Activated CD4-positive, alpha-beta T cell treated with anti-CD3 and anti-CD28 coated beads for 48 hours (primary cell): ENCODE measurements at places on chromosomes 1 and 21.
A peak's percentile ranks its signal among the peaks of the same experiment; 100 is the strongest.

DNA sequence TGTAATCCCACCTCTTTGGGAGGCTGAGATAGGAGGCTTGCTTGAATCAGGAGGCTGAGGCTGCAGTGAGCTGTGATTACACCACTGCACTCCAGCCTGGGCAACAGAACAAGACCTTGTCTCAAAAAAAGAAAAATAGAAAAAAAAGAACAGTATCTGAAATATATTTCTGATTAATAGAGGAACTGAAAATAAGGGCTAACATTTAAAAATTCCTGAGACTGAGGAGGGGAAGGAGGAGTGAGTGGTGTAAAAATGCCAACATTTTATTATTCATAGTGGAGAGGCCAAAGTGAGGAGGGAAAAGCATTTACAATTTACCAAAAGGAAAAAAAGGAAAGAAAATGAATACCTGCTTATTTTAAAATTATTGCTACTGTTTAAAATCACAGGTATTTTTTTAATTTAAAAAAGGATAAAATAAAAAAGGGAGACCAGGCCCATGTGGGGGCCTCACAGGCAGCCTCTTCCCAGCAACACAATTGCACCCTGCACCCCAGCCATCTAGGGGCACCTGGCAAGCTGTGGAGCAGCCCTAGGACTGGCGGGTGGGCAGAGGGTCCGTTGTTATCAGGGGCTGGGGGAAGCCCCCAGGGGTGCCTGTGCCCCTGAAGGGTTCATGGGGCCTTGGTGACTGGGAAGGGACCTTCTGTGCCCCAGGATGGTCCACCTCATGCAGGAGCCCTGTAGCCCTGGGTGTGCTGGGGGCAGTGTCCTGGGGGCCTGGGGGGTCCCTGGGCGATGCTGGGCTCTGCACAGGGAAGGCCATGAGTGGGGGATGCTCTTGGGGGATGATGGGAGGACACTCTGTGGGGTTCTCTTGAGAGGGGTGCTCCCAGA, 34.8 kb upstream of the ADARB1 start:
- DNase-seq: no peak

GRCh38 chr1:209787551-209787950, 3.2 kb upstream of the C1orf74 start:
- no peak for DNase-seq

- DNase-seq: peak; percentile 56
Observed at GRCh38 chr1:28509705-28510272, 3.9 kb downstream of the RCC1 start.

DNA sequence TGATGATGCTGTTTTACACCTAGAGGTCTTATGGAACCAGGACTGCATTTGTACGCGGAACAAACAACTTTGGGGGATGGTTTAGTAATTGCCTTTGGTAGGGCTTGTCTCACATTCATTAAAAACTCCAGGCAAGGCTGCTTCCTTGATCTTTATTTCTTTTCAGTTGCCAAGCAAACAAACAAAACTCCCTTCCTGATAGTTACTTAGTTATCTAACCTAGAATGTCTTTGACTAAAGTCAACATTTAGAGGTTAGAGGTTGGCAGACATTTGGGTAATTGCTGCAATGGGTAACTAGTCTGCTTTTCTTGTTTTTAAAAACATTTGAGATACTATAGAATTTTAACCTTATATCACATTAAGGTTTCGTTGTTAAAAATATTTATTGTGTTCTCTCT, 500.9 kb upstream of the PTBP2 start:
- DNase-seq: no peak

DNA sequence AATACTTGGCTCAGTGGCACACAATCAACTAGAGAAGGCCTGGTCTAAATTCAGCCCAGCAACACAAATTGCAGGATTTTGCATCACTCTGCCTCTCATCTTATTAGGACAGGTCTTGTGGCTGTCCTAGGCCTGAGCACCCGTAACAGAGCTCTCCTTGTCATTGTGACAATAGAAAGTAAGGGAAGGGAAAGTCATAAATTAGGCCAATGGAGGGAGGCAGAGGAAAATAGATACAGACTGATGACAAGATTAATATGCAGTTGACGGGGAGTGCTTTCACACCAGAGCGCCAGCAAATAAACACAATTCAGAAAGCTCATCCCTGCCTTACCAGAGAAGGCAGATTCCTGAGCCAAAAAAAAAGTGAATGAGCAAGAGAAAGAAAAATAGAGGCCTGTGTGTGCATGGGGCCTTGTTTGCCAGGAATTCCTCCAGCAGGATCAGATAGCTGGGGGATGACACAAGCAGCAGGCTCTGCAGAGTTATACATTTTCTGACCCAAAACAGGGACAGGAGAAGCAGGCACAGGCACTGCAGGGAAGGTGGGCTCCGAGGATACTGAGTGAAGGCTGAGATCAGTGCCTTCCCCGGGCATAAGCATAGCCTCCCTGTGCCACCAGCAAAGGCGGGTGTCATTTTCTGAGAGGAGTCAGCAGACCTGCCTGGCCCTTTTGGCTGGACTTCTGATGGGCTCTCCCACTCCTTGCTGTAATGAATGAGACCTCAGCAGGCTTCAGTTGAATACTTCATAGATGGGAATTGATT, 110.0 kb upstream of the SPAG17 start:
- no peak for DNase-seq

DNA sequence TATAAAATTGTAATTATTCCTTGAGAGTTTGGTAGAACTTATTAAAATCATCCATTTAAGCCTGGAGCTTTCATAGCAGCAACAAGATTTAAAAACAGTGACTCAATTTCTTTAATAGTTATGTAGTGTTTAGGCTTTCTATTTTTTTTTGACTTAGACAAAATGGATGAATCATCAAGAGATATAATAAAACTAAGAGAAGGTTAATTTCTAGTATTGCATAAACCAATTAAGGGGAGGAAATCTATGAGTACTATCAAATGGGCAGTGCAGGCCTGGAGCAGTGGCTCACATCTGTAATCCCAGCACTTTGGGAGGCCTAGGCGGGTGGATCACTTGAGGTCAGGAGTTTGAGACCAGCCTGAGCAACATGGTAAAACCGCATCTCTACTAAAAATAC, 416.3 kb upstream of the USP24 start:
- DNase-seq: no peak
